ENCODE measurements at places on chromosomes 5 and 9. TPM values are rescaled to one million over a fixed set of nuclear protein-coding genes. Genes with fewer than 3 reads are reported as not detected.

DNA sequence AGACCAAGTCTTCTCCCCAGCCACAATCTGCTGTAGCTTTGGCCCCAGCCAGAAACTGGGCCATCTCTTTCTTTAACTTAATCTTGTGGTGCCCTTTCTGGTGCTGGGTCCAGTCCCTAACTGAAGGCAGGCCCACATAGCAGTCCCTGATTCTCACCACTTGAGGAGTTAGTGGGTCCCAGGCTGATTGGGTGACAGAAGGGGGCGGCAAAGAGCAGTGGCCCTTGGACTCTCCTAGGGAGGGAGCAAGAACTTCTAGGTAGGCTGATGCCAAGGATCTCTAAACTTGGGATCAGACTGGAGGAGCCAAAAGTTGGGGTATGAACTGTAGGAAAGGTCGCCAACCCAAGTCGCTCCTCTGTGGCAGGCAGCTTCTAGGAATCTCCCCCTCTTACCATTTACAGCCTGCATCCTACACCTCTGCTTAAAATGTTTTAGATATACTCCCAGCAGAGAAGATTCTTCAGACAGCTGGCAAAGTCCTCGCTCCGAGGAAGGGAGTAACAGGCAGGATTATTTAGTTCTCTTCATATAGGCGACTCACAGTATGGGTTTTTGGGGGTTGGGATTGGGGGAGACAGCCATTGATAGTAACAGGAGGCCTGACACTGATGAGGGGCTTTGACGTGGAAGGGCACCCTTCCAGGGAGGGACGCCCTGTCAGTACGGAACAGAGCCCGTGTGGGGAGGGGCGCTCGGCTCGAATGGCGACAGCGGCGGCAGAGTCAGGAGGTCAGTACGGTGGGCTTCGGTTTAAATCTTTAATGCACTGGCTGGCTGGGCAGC is 2.0 kb upstream of the CCL27 start:
- peak; percentile 50 for DNase-seq

Gene GOLM1
- 47.3 TPM for total RNA-seq

Gene KIAA0825
- total RNA-seq: 0.56 TPM

- DNase-seq: peak; percentile 18
These were observed 1187.6 kb downstream of the CDH12 start for GRCh38 chr5:21665524-21665923.

GRCh38 chr5:69276422-69277174 is 41.9 kb downstream of the CDK7 start:
- no peak for DNase-seq

- DNase-seq: peak; percentile 58
These were observed 32.2 kb upstream of the ANGPTL2 start for GRCh38 chr9:127154390-127155191.

- DNase-seq: no peak
These were observed 325.7 kb upstream of the WWC1 start for GRCh38 chr5:167965710-167966109.

- DNase-seq: no peak
These were observed 6.3 kb upstream of the IL3 start for GRCh38 chr5:132054031-132054696.

Gene DIPK1B
- 4.5 TPM for total RNA-seq

Gene CENPK
- total RNA-seq: 35.3 TPM

Gene FBXL7
- 2.5 TPM for total RNA-seq

Gene KCNT1
- total RNA-seq: not detected

Gene CKMT2
- not detected for total RNA-seq

DNA sequence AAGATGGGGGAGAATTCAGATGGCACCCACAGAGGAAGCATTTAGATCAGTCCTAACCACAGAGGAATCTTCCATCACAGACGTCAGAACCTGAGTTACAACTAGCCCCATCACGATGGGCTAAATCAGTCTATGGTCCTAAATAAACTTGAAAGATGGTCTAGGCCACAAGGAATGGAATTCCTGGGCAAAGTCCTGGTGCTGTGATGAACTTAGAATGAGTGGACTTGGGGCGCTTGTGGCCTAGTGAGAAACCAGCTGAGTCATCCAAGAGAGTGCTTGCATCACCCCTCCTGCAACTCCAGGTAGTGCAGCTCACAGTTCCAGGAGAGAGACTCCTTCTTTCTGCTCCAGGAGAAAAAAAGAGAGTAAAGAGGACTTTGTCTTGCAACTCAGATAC is 722.9 kb upstream of the RGMB start:
- peak; percentile 84 for DNase-seq

DNA sequence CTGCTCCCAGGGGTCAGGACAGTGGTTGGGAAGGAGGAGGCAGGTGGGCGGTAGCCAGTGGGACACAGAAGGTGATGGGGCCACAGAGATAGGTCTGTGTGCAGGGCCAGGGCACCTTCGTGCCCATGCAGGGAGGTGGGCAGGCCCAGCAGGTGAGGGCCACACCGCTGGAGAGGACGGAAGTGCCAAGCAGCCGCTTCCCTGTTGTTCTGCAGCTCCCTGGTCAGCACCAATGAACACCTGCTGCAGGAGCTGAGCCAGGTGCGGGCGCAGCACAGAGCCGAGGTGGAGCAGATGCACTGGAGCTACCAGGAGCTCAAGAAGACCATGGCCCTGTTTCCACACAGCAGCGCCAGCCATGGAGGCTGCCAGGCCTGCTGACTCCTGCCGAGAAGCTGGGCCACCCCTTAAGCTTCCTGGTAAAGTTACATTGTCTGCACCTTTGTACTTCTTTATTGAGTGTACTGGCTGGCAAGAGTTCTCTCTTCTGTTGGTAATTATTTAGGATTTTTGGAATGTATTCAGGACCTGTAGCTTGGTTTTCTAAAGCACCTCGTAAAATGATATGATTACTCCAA is 40.3 kb downstream of the TPPP start:
- DNase-seq: no peak

DNA sequence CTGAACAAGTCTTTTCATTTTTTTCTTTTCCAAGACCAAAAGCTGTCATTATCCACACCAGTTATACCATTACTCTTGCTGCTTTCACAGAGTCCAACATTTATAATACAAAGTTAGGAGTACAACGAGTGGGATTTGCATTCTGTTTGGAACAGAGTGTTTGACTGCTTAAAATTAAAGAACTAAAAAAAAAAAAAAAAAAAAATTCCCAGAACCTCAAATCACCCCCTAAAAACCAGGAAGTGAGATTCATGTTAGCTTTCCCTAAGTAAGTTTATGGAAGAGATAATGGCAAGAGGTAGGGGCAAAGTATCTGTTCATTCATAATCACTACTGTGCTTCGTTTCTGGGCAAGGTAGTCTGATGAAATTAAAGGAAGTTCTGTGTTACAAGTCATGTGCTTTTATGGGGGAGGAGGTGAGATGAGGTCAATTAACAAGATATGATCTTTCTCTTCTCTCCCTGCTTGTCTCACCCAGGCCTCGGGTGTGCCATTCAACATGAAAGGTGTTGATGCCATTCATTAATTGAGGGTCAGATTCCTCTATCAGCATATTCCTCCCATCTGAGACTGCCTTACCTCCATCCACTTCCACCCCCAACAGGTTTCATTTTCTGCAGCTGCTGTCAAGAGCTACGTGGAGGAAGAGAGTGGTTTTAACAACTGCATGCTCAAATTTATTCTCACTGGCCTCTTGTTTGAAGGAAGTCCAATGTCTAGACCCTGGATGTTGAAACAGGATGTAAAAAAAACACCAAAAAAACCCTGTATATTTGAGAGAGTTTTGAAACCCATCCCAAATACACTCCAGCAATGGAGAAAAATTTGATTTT is 58.1 kb downstream of the MARCHF3 start:
- no peak for DNase-seq

DNA sequence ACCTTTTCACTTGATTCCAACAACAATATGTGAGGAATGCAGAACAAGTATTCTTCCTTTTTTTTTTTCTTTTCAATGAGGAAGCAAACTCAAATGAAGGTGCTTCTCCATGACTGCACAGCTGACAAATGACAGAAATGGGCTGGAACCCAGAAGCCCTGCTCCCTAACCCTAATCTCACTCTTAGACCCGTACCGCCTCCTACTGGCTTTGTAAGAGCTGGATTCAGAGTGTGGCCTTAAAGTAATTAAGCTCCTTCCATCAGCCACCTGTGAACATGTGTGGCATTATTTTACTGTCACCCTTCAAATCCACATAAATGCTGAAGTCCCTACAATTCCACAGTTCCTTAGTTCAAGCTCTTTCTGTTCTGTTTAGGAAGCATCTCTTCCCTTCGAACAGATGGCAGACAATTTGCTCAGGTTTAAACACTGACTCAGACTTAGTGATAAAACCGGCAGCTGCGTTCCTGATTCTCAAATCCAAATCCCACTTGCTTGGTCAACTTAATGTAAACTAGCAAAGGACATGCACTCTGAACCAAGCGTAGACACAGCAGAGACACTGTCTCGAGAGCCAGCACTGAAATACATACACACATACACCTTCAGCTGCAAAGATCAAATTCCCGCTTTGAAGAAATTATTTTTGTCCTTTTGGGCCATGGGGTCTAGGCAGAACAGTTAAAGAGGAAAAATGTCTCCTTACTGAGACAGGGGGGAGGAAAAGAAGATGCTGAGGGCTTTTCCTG is 316.7 kb upstream of the TLE4 start:
- no peak for DNase-seq

DNA sequence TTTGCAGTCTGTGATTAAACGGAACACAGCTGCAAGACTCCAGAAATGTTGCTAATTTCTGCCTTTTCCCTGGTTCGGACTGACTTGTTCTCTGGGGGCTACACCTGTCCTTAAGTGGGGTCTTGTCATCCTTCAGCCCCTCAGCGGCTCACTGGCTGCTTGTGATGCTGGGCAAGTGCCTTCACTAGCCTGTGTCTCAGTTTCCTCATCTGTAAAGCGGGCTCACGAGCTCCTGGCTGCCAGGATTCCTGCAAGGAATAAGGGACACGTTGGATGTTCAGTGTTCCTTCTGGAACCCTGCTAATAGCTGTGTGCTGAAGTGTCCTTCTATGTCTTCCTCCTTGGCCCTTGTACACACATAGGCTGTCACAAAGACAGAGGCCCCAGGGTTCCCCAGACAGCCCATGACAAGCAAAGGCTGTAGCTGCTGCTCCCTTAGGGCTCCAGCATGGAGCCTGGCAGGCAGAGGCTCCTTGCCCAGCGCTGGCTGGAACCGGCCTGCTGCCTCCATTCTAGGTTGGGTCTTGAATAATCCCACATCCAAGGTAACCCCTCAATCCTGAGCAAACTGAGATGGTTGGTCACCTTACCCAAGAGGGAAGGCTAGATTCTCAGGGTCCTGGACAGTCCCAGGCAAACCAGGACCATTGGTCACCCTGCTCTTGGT is 116.1 kb downstream of the GAPVD1 start:
- no peak for DNase-seq

GRCh38 chr9:72338631-72339030 is 26.4 kb downstream of the ZFAND5 start:
- no peak for DNase-seq

- DNase-seq: no peak
These were observed 2287.4 kb upstream of the WWC1 start for GRCh38 chr5:166004006-166004405.

GRCh38 chr5:4361753-4362152 is 766.1 kb downstream of the IRX1 start:
- DNase-seq: no peak

DNA sequence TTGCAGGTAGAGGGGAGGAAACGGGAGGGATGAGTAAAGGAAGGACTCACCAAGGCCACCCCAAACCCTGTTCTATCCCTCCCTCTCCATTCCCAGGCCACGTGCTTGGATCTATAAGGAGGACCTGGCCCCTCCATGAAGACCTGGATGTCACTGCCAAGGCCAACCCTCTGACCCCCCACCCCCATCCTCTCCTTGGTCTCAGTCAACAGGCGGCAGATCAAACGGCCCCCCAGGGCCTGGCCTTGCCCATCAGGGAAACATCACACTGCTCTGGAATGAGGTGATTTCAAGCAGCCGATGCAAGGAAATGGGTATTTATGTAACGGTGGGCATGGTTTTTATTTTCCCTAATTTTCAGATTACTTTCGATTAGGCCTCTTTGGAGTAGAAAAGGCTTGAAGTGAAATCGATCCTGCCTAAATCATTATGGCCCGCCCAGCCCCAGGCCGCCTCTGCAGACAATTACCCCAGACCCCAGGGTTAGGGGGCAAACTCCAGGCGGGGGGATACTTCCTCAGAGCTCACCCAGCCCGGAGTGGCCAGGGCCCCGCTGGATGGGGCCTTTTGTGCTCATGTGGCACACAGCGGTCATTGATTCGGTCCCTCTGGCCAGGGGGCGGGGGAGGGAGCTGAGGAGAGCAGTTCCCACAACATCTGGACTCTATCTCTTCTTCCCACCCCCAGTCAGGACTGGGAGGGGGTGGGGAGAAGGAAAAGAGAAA is 125.3 kb downstream of the PHF2 start:
- no peak for DNase-seq

Gene FBP2
- not detected for total RNA-seq

- no peak for DNase-seq
These were observed 588.2 kb upstream of the FTMT start for GRCh38 chr5:121263456-121263855.

Gene SPATA31A3
- total RNA-seq: not detected

Gene ARID3C
- not detected for total RNA-seq

GRCh38 chr5:143318270-143318669 is 85.2 kb downstream of the NR3C1 start:
- DNase-seq: no peak

- DNase-seq: no peak
These were observed 66.3 kb upstream of the UNC5A start for GRCh38 chr5:176743868-176744583.

- DNase-seq: no peak
These were observed 126.3 kb upstream of the IRX4 start for GRCh38 chr5:2008851-2009629.

- DNase-seq: no peak
These were observed 51.5 kb downstream of the C9orf152 start for GRCh38 chr9:110156416-110156815.

DNA sequence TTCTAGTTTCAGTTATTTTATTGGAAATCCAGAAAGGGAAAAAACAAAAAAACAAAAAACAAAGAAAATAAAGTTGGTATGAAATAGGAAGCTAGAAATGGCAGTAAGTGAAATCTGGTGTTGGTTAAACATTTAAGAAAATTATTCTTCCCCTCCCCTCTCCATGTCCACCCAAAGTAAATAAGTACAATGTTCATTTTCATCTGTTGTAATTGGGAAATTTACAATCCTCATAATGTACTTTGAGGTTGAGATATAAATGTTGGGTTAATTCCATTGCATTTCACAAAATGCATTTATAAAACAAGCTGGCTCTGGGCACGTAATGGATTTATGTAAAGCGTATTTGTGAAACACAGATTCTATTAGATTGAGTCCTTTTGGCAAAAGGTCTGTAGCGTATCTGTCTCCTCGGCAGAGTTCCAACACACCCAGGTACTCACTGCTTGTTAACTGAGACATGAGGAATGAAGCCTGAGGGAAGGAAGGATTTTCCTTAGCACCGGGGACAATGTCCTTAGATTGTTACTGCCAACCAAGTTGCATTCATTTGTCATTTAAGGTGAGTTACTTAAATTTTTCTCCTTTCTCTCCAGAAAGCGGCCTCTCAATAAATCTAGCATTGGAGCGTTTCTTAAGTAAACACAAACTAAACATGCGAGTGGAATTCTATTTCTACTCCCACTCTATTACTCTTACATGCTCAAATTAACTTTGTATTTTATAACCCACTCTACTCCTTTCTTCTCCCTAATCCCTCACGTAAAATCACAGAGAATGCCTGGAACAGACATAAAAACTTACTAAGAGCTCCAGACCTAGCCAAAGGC is 912.3 kb upstream of the WWC1 start:
- DNase-seq: no peak

- no peak for DNase-seq
These were observed 15.0 kb downstream of the DCANP1 start for GRCh38 chr5:135432113-135432512.

- peak; percentile 6 for DNase-seq
These were observed 115.0 kb downstream of the KIAA1958 start for GRCh38 chr9:112601636-112602035.
